Aorta (tissue), 5 donors: ENCODE measurements at places on chromosomes 5 and 9. TPM values are rescaled to one million over a fixed set of nuclear protein-coding genes. Genes with fewer than 3 reads are reported as not detected.

DNA sequence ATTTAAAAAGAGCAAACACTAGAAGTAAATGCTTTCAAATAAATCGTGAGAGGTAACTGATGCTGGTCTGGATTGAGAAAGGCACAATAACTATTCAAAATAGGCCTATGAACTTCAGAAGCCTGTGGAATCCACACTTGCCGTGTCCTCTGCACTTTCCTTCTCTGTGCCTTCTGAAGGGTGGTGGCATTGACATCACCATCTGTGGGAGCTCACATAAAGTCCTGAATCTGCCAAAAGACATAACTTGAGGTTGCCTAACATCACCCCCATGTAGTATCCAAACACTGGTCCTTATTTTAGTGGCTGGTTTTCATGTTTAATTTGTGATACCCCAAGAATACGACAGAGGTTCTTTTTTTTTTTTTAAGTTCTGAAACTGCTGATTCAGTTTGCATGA lies 59.8 kb downstream of the IRF1 start:
- no peak for DNase-seq

DNA sequence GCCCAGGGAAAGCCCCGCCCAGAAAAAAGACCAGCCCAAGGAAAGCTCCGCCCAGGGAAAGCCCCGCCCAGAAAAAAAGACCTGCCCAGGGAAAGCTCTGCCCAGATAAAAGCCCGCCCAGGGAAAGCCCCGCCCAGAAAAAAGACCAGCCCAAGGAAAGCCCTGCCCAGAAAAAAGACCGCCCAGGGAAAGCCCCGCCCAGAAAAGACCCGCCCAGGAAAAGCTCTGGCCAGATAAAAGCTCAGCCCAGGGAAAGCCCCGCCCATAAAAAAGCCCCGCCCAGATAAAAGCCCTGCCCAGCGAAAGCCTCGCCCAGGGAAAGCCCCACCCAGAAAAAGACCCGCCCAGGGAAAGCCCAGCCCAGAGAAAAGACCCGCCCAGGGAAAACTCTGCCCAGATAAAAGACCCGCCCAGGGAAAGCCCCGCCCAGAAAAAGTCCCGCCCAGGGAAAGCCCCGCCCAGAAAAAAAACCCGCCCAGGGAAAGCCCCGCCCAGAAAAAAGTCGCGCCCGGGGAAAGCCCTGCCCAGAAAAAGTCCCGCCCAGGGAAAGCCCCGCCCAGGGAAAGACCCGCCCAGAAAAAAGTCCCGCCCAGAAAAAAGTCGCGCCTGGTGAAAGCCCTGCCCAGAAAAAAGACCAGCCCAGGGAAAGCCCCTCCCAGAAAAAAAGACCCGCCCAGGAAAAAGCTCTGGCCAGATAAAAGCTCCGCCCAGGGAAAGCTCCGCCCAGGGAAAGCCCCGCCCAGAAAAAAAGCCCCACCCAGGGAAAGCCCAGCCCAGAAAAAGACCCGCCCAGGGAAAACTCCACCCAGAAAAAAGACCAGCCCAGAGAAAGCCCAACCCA lies 11.9 kb downstream of the GRIN1 start:
- DNase-seq, result no peak

- DNase-seq, result no peak
Measured at GRCh38 chr5:132785365-132785764, 8.3 kb upstream of the SEPTIN8 start.

- DNase-seq, result no peak
Measured at GRCh38 chr9:107609547-107609946, 120.0 kb upstream of the KLF4 start.

- DNase-seq, result no peak
Measured at GRCh38 chr5:142233083-142234032, 91.5 kb downstream of the SPRY4 start.

GRCh38 chr5:139017624-139018023 lies 142.5 kb upstream of the LRRTM2 start:
- DNase-seq, result no peak

GRCh38 chr5:125042261-125042890 lies 295.9 kb upstream of the ZNF608 start:
- no peak for DNase-seq

The SLC6A7 gene
- total RNA-seq, result not detected

The NEUROG1 gene
- not detected for total RNA-seq

The PPIC gene
- total RNA-seq, result 52.5 TPM
